ENCODE measurements at places on chromosomes 1 and 21.

DNA sequence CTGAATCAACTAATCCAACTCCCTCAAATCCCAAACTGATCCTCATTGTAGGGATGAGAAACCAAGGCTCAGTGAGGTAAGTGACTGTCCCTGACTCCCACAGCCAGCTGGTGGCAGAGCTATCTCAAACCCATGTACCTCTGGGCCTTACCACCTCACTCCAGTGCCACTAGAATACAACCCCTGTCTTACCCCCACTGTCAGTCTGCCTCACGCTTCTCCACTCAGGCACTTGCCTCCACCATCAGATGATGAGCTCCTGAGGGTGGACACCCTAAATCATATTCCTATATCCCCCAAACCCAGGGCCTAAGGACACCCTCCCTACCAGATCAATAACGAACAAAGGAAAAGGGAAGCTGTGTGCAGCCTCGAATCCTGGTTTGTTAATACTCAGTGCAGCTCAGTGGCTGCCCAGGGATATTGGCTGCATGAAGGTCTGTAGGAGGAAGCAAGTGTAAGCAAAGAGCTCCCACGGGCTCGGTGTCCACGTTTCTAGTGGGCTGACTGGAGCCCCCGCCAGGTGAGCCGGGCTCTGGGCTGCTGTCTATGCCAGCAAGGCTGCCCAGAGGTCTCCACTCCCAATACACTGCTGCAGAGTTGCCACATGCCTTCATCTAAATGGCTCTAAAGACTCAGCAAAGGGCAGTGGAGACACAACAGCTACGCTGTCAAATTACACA is 533.4 kb downstream of the MATN1 start:
- no peak for DNase-seq

DNA sequence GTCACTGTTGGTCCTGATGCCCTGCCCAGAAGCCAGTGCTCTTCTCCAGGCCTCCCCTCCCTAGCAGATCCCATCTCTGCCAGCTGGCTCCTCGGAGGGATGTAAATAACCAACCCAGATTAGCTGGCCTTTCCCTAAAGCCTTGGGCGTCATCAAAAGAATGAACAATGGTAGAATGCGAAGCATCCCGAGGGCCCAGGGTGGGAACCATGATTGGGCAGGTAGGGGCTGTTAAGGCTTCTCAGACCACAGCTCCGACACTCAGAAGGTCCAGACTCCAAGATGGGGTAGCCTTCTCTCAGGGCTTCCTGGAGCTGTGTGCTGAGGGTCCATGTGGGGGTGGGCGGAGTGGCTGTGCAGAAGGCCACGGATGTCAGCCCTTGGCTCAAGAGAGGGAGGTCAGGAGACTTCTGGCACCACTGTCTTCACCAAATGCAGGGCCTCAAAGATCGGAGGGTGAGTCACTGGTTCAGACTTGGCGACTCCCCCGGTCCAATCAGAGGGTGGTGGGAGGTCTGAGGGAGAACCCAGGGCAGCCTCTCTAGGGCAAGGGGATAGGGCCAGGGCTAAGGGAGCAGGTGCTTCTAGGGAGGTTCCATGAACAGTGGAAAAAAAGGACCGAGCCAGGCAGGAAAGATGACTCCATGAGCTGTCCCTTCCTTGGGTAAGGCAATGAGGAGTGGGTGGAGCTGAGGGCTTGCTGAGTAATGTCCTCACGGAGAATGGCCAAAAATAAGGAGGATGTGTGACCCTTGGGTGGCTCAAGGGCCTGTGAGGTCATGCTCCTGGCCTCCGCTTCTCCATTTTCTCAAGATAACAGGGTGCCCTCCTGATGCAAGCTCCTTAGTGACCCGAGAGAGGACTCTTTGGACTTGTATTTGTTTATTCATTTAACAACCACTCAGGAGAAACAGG is 58.4 kb upstream of the EPS8L3 start:
- no peak for DNase-seq

GRCh38 chr1:147603986-147604385 is 62.7 kb downstream of the BCL9 start:
- DNase-seq: no peak

DNA sequence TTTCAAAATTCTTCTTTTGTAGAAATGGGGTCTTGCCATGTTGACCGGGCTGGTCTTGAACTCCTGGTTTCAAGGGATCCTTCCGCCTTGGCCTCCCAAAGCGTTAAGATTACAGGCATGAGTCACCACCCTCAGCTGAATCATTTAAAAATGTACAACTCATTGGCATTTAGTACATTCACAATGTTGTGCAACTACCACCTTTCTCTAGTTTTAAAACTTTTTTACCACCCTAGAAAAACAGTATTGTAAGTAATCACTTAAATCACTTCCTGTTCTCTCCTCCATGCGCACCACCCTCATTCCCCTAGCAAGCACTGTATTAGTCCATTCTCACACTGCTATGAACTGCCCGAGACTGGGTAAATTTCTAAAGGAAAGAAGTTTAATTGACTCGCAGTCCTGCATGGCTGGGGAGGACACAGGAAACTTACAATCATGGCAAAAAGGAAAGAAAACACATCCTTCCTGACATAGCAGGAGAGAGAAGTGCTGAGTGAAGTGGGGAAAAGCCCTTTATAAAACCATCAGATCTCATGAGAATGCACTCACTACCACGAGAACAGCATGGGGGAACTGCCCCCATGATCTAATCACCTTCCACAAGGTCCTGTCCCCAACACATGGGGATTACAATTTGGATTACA is 14.4 kb upstream of the THEM5 start:
- DNase-seq: no peak

DNA sequence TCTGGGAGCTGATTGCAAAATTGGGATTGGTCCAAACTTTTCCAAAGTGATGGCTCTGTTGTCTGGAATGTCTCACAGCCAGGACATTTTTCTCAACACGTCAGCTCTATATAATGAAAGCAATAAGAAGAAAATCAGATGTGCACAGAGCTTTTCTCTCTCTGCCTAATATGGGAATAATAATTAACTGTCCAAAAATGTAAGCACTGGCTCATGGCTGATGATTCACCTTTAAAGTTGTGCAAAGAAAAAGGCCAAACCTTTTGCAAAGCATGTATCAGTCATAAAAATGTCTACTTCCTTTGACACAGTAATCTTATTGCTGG is 30.4 kb downstream of the ZNF281 start:
- DNase-seq: no peak

- no peak for DNase-seq
Measured at GRCh38 chr1:53020588-53020987, 41.4 kb upstream of the PODN start.

DNA sequence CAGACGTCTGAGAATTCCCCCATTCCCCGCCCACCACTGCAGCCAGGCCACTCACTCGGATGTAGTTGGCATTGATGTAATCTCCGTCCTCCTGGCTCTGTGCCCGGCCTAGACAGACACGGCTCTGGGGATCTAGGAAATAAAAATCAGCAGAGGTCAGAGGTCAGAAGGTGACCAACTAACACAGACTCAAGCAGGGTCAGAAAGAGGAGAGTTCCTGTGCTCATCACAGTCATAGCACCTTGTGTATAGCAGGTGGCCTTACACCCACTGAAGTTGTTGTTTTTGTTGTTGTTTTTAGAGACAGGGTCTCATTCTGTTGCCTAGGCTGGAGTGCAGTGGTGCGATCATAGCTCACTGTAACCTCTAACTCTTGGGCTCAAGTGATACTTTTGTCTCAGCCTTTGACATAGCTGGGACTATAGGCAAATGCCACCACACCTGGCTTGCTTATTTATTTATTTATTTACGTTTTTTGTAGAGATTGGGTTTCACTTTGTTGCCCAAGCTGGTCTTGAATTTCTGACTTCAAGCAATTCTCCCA is 4.9 kb downstream of the PTPN7 start:
- DNase-seq: no peak

GRCh38 chr1:61888808-61889207 is 146.5 kb downstream of the PATJ start:
- no peak for DNase-seq

DNA sequence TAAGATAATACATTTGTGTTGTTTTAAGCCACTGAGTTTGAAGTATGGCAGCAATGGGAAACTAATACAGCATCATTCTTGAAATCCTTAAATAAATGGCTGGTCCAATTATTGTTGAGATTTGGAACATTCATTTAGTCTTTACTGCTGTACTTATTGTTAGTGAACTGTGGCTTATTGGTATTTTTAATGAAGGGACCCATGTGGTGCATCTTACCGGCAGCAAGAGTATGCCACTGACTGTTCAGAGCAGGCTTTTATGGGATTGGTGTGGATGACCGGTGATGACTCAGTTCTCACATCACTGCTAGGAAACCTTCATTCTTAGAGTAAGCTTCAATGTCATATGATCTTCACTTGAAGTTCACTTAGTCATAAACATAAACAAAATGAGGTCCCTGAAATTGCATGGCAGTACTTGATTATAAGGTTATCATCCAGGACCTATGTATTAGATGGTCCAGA is 31.5 kb downstream of the PRKAA2 start:
- DNase-seq: no peak

DNA sequence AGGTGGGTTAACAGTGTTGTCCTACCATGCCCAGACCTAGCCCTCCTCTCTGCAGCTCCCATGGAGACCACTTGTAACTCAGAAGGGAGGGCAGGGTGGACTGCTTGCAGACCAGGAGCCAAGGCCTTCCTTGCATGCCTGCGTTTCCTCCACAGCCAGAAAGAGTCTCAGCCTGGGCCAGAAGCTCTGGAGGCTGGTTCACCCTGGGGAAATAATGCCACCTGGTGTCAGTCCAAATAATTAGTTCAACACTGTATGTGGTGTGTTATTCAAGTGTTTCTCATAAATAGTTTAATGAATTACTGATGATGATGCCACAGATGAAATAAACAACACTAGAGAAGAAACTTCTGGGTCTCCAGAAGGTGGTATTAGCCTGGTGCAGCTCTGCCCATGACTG is 16.9 kb upstream of the VANGL1 start:
- no peak for DNase-seq

DNA sequence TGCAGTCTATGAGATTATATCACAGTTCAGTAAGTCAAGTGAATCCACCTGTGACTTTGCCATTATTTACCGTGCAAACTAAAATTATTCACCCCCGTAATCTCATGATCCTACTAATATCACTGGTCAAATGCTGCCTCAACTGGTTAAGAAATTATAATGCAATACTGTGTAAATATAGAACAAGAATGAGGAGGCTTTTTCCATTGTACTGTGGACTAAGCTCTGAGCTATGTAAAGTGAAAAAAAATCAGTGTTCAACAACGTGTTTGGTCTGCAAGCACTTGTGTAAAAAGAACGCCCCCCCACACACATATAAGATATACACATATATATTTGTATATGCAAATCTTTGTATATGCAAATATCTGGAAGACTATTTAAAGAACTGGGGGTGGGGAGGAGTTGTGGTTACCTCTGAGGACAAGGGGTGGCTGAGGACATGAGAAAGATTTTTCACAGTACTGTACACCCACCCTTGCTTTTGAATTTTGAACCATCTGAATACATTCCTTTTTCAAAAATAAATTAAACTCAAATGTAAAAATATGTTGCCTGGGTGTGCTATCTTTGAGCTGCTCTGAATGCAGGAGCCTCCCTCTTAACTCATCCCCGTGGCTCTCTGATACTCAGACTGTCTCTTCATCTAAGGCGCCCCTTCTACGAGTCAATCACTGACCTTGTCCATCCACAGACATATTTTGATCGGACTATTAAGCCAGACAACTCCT is 57.0 kb downstream of the PTP4A2 start:
- DNase-seq: no peak

DNA sequence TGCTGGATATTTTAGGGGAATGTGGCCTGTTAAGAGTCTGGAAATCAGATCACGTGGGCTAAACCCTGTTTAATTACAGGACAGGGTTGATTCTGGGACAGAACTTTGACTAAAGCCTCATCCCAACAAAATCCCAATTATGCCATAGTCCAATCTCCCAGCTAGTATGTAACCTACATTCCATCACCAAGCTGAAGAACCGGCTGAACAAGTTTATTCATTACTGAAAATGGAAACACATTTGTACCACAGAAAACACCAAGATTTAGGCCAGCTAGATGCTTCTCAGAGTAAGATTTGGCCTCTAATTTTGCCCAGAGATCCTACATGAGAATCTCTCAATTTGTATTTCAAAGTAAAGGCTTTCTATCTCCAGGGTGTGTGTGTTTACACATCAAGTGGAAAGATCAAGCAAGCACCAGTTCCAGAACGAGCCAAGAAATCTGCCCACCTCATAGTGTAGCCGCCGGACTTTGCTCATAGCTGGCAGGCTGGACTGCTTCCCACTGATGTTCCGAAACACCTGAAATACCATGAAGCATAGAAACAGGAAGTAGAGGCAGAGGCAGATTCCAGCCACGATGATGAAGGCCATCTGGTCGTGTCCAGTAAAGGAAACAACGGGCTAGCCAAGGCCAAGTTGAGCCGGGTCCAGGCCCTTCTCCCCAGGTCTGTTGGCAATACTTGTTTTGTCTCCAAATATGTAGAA is 86.8 kb downstream of the WLS start:
- no peak for DNase-seq

GRCh38 chr21:43657355-43658087 is 1.8 kb downstream of the HSF2BP start:
- DNase-seq: no peak

DNA sequence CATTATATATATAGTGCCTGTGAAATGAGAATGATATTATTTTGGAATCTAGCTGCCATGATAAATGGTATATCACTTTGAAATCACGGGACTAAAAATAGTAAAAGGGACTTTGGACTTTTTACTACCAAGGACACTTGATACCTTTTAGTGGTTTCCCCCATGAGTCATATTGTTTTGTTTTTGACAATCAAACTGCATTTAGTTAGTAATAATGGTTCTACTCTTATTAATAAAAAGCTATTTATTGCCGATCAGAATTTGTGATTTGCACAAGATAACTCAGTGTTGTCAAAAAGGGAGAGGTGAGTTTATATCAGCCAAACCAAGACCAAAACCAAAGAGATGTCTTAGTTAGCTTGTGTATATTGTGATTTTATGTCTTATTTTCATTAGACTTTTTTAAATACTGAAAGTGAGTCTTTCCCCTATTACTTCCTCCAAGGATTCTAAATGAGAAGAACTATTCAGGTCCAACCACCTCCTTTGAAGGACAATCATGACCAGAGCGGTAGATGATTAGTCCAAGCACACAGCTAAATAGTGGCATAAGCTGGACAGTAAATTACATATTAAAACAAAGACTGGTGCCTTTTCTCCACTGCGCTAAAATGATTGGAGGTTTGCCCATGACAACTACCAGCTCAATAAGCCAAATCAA is 281.7 kb upstream of the ESRRG start:
- no peak for DNase-seq

GRCh38 chr1:246051909-246052518 is 455.1 kb downstream of the SMYD3 start:
- DNase-seq: no peak
